Kidney capillary endothelial cell (primary cell): ENCODE measurements at places on chromosomes 16 and 17.
A peak's percentile ranks its signal among the peaks of the same experiment; 100 is the strongest.

GRCh38 chr16:1708768-1709180 is 2.8 kb downstream of the MAPK8IP3 start:
- DNase-seq = no peak

DNA sequence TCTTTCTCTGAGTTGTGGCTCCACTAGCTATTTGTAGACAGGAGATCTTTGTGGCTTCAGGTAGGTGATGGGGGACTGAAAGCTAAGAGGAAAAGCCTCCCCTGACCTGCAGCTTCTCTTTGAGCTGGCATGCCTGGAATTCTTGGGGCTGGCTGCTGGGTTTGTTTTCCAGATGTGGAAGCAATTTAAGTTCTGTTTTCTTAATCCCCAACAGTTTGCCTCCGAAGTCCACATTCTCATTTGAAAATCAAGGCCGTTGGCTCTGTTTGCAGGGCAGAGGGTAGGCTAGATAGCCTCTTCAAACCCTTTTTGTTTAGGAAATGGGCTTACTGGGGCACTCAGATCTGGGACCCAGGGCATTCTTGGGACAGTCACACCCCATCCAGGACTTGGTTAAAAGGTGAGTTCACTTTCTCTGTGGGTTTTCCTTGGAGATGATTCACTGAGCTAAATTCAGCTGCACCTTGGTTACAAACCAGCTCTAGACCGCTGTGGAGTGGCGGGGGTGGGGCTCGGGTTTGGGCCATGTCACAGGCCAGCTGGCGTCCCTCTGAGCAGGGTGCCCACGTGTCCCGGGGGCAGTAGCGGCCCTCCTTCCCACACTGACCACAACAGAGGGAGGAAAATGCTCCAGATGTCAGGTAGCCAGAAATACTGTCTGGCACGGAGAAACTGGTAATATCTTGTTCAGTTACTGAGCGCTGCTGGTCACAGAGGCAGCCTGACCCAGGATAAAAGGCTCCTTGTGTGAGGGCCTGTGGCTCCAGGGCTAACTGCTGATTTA is 108.5 kb downstream of the RAB11FIP4 start:
- no peak for DNase-seq

DNA sequence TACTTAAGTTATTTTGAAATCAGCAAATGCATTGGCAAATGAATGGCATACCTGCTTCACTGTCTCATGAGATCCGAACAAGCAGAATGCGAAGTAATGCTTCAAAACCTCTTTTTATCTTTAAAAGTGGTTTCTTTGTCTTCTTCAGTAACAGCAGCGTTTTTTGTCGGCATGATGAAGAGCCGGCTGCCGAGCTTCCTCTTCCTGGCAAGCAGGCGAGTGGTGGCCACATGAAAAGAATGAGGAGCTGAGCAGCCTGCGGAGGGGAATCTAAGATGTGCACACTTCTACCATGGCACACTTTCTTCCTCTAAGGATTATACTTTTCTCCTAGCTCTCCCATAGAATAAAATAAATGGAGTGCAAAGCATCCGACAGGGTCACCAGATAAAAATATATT is 42.4 kb upstream of the AKTIP start:
- DNase-seq = peak; percentile 12

GRCh38 chr17:11240041-11240840 is 772 bp upstream of the SHISA6 start:
- no peak for DNase-seq

DNA sequence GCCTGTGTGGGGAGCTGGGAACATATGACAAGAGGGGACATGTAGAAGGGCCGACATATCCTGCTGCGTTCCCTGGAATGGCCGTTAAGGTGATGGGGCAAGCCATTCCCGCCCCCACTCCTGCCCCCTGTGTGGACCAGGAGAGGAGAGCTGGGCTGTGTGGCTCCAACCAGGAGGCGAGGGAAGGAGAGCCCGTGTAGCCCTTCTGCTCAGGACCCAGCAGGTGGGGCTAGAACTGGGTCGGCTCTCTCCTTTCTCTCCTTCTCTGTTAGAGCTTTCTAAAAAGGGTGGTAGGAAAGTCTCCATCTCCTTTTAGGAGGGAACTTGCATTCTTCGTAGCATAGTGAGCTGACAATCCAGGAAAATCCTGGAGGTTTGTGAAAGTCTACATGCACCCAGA is 12.8 kb downstream of the SPHK1 start:
- no peak for DNase-seq

DNA sequence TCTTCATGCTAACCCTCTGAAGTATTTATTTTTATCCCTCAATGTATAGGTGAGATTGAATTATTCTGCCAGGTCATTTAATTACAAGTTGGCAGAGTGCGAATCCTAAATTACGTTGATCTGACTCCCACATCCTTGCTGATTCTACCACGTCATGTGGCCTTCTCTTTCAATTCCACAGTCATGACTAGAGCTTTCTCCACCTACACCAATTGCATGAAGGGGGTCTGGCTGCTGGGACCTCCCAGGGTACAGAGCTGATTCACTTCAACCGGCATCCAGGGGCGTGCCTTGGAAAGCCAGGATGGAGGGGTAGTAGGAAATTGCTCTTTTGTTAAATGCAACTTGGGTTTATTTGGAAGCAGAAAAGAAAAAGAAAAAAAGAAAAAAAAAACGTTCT is 41.1 kb upstream of the CDH13 start:
- DNase-seq = no peak
